ENCODE measurements at places on chromosomes 11 and 22.
A peak's percentile ranks its signal among the peaks of the same experiment; 100 is the strongest.

DNA sequence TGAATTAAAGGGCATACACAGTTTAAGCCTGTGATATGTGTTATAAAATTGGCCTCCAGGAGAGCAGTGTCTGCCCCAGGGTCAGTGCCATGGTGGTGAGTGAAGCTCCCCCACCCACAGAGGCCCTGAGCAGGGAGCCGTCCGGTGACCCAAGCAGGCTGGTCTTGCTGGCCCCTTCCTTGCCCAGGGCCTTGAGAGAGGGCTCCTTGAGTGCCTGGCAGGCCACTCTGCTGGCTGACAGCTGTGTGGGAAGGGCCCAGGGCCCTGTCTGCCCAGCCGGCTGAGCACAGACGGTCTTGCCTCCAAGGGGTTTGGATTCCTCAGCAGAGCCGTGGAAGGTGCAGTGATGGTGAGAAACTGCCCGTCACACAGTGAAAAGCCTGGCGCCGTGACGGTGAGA lies 25.9 kb downstream of the PTDSS2 start:
- DNase-seq, result no peak

- no peak for DNase-seq
Measured at GRCh38 chr22:42595434-42595833, 19.2 kb downstream of the POLDIP3 start.

- DNase-seq, result no peak
Measured at GRCh38 chr11:123233280-123233974, 38.4 kb upstream of the CLMP start.

GRCh38 chr22:17191163-17191784 lies 28.0 kb downstream of the ADA2 start:
- DNase-seq, result no peak

- peak; percentile 15 for DNase-seq
Measured at GRCh38 chr11:59172345-59173079, 580 bp downstream of the DTX4 start.
